AG04450 (cell line): ENCODE measurements at places on chromosomes 1 and 21.

DNA sequence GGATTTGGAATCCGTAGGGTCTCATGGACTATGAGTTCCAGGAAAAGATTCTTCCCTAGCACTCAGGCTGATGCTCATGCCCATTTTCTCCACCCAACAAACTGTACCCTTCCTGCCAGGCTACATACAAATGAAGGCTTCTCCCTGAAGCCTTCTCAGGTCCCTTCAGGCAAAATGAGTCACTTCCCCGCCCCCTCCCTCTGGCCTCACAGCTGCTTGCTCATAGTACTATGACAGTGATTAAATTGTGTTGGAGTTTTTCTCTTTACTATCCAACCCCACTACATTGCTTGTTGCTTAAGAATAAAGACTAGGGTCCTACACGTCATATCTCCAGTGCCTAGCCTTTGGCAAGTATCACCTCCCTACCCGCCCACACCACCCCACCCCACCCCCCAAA, 207.6 kb upstream of the NFIA start:
- DNase-seq, result no peak

- DNase-seq, result no peak
Observed at GRCh38 chr1:15706751-15707150, 22.6 kb downstream of the PLEKHM2 start.

DNA sequence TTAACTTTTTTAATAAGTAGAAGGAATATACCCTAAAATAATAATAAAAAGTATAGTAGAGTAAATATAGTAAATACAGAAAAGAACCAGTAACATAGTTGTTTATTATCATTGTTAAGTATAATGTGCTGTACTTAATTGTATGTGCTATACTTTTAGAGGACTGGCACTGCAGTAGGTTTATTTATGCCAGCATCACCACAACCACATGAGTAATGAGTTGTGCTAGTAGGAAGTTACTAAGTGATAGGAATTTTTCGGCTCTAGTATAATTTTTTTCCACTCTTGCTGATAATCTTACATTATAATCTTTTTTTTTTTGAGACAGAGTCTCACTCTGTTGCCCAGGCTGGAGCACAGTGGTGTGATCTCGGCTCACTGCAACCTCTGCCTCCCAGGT, 71.6 kb downstream of the IVNS1ABP start:
- no peak for DNase-seq

DNA sequence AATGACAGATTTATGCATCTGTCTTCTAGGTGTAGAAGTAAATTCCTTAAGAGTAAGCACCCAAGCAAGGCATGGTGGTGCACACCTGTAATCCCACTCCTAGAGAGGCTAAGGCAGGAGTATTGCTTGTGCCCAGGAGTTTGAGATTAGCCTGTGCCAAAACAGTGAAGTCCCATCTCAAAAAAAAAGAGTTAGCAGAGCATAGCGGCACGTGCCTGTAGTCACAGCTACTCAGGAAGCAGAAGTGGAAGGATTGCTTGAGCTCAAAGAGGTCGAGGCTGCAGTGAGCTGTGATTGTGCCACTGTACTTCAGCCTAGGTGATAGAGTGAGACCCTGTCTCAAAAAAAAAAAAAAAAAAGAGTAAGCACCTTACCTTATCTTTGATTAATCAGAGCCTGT, 15.1 kb upstream of the TIPRL start:
- DNase-seq, result no peak

DNA sequence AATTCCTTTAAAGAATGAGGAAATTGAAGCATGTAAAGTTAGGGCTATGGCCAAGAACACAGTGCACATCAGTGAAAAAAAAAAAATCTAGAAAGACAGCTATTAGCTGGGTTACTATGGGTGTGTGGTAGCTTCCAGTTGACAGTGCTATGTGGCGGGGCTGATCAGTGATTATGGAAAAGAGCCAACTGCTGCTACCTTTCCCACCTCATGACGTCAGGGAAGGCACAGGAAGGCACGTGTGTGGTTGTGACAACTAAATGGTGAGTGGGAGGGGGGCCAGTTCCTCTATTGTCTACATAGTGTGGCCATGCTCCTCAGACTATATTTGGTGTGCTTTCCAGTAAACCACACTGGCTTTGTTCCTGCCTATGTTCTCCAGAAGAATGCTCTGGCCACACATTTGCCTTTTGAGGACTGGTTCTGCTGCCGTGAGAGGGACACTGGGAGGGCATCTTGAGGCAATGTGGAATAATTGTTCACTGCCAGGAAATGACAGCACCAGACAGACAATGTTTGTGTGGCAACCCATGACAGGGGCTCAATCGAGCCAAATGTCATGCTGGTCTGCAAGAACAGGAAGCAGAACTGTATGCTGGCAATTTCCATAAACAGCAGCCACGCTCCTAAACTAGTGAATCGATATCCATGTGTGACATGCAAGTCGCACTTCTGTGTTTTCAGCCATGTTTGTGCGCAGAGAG, 3.0 kb upstream of the SDE2 start:
- DNase-seq, result no peak

DNA sequence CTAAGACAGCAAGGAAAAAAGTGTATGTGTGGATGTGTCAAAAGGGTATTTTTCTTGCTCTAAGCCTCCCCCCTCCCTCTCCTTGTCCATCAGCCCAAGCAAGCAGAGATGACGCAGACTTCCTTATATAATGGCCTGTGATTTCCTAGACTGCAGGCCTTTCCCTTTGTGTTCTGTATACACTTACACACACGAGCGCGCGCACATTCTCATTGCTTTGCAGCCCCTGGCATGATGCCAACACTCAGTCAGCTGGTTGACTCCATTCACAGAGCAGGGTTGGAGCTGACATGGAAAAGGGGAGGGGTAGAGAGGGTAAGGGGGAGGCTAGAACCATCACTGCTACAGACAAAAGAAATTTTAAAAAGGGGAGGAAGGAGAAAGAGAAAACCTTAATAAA, 41.8 kb downstream of the GATAD2B start:
- DNase-seq, result peak; percentile 96

DNA sequence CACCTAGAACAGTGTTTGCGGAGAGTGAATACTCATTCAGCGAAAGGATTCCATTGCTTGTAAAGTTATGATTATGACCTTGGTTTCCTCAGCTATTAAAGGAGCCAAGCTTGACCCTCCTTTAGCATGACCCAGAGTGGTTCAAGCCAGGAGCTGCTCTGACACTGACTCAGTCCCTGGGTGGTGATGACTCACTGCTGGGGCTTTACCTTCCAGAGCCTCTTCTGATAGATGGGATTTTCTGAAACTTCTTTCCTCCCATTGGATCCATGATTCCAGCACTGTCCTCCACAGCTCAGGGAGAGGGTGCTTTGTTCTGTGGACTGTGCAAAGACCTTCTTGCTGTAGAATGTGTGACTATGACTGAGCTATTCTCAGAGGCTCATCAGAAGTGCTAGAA, 77.4 kb downstream of the S1PR1 start:
- DNase-seq, result no peak

DNA sequence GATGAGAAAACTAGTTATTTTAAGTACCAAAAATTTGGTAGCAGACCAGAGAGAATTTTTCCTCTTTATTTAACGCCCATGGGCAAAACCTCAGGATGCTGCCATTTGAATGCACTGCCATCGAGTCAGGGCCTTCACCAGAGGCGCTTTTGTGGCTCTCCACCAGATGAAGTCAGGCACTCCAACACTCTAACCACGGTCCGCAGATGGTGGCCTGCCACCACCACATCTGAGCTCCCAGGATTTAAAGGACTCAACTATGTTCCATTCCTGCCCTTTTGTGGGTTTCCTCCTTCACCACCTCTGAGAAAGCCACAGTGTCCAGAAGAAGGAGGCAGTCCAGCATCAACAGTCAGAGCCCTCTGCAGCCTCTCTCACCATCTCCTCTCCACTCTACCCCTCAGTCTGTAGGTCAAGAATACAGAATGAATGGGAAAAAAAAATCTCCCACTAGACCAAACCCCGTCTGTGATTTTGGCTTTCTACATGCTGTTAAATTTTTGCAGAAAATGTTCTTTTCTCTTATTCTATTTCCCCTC, 647.4 kb downstream of the USP25 start:
- DNase-seq, result no peak

DNA sequence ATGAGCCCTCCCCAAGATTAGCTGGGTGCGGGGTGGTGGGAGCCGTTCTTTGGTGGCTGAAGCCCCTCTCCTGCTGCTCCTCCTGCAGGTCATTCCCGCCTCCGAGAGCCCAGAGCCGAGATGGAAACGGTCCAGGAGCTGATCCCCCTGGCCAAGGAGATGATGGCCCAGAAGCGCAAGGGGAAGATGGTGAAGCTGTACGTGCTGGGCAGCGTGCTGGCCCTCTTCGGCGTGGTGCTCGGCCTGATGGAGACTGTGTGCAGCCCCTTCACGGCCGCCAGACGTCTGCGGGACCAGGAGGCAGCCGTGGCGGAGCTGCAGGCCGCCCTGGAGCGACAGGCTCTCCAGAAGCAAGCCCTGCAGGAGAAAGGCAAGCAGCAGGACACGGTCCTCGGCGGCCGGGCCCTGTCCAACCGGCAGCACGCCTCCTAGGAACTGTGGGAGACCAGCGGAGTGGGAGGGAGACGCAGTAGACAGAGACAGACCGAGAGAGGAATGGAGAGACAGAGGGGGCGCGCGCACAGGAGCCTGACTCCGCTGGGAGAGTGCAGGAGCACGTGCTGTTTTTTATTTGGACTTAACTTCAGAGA, 448 bp downstream of the G0S2 start:
- DNase-seq, result no peak

DNA sequence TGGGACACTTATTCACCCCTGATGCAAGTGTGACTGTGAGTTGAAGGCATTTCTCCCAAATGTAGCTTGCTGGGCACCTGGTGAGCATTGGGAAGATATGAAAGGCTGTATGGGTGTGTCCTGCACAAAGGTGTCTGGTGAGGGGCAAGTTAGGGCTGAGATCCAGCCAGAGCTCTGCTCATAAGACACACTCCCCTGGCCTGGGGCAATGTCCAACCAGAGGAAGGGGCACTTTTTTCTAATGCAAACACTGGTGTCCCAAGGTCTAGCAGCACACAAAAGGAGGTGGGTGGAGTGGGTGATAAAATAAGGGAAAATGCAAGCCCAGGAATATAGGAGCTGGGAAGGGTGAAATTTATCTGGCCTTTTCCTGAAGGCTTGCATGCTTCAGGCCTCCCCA, 57.0 kb upstream of the TRABD2B start:
- no peak for DNase-seq
